Fibroblast of gingiva (primary cell): ENCODE measurements at places on chromosomes 11 and 22.

DNA sequence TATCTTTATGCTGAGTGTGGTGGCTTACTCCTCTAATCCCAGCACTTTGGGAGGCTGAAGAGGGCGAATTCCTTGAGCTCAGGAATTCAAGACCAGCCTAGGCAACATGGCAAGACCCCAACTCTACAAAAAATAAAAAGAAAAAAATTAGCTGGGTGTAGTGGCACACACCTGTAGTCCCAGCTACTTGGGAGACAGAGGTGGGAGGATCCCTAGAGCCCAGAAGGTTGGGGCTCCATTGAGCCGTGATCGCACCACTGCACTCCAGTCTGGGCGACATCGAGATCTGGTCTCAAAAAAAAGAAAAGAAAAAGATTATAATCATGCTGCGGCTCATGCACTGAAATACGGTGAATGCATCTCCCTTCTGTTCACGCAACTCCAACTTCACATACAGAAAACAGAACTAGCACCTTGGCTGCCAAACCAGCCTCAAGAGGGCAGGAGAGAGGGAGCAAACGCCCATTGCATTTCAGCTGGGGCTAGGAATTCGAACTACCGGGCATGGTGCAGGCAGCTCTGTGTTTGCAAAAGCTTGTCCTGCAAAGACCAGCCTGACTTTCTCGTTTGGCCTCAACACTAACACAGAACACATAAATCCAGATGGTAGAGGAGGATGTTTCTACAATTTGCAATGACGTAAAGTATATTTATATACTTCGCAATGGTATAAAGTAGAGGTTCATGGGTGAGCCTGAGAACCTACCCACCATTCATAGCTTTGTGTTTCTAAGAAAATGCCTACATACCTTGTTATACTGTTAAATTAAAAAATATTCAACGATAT, 6.3 kb upstream of the SYNGR1 start:
- DNase-seq, result peak; percentile 43

- no peak for DNase-seq
Measured at GRCh38 chr11:134045799-134046635, 22.9 kb upstream of the JAM3 start.

DNA sequence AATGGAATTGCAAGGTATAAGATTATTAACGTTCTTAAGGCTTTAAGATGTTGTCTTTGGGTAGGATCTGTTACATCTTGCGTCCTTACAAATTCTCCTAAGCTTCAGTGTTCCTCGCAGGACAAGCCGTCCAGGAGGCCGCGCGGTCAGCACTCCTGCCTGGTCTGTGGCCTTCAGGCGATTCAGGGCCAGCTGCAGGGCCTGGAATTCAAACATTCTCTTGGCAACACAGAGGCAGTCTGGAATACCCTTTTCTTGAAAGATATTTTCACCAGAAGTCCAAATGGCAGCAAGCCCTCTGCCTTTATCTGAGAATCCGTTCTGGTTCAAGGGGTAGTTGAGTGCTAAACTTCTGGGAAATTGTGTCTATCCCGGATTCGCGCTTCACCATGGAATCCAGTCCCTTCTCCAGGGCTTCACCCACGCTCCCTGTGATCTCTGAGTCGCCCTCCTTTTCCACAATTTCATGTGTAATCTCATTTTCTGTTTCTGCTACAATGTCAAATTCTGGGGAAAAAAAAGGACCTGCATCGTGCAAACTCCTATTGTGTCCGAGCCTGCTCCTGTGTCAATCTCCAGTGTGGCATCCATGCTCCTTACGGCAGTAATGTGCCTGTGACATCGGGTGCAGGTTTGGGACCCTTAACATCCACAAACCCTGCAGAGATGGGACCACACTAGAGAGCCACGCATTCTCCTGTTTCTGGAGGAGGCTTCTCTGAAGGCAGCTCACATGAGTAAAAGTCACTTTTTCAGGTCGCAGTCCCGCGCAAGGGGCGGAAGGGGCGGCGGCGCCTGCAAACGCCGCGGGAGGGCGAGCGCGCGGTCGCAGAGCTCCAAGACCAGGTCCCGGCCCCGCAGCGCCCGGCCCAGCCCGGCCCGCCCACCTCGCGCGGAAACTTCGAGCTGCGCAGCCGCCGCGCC, 25.4 kb upstream of the SORL1 start:
- DNase-seq, result no peak

DNA sequence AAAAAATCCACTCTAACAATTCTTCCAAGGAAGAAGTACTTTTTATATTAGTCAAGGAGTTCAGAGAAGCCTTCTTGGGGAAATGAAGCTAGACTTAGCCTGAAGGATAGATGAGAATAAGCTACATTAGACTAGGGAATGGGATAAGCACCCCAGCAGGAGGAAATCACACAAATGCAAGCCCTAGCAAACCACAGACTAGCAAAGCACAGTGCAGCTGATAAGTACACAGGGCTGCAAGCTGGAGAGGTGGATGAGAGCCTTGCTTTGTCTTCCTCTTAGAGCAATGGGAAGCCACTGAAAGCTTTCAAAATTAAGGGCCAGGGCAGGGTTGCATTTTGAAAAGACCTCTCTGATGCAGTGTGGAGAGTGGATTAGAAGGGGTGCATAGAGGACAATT, 946.2 kb downstream of the LRRC4C start:
- DNase-seq, result no peak

GRCh38 chr11:72030472-72031045, 31.9 kb downstream of the IL18BP start:
- DNase-seq, result no peak

DNA sequence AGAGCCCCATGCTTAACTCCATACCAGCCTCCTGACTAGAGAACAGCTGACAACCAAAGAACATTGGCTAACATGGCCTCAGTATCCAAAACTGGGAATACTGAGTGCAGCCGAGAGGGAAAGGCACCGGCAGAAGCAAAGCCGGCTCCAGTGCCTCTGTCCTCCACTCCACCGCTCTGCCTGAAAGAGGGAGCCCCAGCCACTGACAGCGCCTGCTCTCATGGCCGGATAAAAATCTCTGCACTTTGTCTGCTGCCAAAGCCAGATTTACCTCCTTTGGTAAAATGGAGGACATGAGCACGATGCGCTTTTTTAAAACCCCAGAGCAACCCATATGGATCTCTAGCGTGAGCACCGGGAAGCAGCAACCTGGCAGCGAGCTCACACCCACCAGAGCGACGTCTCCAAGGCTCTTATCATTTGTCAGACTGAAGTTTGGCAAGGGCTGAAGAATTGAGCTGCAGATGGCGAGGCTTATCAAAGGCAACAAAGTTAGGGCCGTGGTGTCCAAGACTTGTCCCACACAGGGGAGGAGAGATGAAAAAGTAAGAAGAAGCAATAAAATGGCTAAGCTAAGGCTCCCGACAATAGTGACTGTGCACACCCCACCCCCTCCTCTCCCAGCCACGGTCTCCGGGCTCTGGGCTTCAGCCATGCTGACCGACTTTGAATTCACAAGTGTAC, 71.4 kb downstream of the EFCAB6 start:
- no peak for DNase-seq

DNA sequence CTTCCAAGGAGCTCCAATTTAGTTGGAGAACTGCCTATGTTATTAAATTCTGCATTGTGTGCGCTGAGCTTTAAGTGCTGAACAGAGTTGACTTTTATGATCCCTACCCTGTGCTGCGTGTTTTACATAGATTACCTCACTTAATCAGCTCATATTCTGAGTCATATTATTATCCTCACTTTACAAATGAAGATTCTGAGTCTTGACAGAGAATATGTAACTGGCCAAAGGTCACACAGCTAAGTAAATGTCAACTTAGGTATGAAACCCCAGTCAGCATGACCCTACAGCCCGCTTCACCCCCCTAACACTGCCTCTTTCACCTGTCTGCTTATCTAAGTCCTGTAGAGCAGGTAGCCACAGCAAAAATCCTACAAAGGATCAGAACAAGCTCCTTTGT, 19.8 kb upstream of the TMPRSS5 start:
- DNase-seq, result no peak

DNA sequence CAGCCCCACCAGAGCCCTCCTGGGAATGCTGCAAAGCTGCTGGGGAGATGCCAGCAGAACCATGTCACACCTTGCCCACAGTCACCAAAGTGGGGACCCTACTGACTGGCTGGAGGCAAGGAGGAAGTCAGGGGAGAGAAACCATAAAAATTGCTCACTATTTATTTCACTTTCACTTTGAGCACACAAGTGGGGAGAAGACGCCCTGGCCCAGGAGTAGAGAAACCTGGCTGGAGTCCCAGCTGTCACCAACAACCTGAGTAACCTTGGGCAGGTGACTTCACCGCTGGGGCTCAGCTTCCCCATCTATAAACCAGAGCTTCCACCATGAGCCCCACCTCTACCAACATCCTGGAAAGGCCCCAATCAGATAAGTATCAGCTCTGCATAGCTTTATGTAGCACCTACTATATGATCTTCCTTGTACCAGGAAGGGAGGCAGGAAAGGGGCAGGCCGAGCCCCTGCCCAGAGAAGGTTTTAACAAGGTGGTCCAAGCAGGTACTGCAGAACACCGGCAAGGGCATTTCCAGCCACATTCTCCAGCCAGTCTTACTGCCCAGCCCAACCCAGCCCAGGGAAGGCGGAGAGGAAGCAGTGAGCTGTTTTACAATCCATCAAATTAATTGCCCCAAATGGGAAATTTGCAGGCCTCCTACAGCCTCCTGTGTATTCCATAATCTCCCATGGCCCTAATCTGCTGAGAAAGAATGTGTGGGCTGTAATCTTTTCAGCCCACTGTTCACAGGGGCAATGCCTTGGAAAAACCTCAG, 27.6 kb downstream of the PLEKHA7 start:
- DNase-seq, result no peak

DNA sequence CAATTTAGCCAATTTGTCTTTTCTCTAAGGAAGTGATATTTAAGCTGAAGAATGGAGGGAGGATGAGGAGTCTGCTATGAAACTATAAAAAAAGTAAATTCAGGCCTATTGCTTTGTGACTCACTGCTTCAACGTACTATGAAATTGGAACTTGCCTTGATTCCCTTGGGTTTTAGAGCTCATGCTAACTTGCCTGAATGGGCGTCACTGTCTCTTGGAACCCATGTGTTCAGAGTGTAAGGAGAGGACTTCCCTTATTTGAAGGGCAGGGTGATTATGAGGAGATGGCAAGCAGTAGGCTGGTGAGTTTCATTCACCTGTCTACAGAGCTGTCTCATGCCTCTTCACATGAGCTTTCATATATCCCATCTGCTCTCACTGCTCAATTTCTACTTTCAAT, 28.7 kb upstream of the WT1 start:
- DNase-seq, result no peak

DNA sequence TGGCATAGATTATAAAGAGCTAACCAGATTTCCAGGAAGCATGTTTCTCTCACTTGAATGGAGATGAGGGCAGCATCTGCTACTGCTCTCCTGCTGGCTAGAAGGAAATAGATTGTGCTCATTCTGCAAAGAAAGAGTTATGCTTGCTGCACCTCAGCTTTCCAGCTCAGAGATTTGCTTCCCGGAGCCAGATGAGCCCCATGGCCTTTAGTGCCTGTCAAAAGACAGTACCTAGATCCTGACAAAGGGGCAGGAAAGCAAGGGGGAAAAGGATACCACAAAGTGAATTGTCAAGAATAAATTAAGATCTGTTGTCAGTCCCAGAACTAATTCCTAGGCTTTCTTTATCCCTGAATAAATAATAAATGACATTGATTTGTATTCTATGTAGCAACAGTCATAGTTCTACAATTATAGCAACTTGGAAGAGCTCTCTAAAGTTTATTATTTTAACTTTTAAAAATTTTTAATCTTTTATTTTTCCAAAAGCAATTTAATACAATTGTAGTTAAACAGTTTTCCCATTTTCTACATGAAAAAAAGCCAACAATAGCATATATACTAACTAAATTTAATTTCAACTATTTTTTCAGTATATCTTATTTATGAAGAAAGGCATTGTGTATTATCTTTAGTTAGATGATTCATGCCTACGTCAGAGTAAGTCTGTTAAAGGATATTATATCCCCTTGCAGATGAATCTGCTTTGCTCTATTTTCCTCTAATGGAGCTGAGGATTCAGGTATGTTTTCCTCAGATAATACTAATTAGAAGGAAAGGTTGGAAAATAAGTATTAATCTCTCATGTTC, 306.1 kb upstream of the DDI1 start:
- DNase-seq, result peak; percentile 29

DNA sequence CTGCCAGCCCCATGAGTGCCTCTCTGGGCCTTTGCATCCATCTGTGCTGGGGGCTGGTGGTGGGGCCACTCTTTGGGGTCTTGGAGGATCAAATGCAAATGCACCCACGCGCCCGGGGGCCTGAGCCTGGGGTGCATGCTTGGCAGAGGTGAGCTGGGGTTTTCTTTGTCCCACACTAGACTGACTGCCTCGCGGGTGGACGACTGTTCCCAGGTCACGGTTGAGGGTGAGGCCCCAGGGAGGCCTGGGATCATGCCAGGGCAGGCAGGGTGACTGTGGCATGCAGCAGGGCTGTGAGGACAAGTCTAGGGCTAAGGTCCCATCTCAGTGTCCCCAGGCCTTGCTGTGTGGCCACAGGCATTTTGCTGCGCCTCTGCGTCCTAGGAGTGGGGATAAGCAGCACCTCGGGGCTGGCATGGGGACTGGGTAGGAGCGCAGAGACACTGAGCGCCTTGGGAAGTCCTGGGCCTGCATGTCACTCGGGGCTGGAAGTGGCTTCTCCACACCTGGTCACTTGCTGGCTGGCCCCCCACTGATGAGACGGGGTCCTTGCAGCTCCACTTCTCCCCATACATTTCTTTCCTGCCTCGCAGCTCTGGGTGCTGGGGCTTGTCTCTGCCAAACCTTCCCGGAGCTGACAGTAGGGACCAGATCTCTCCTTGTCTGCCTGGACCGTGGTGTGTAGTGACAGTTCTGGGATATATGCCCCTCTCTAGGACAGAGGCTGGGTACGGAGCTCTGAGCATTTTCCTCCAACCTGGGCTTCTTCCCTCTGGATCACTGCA, 133.1 kb downstream of the CTTN start:
- no peak for DNase-seq

DNA sequence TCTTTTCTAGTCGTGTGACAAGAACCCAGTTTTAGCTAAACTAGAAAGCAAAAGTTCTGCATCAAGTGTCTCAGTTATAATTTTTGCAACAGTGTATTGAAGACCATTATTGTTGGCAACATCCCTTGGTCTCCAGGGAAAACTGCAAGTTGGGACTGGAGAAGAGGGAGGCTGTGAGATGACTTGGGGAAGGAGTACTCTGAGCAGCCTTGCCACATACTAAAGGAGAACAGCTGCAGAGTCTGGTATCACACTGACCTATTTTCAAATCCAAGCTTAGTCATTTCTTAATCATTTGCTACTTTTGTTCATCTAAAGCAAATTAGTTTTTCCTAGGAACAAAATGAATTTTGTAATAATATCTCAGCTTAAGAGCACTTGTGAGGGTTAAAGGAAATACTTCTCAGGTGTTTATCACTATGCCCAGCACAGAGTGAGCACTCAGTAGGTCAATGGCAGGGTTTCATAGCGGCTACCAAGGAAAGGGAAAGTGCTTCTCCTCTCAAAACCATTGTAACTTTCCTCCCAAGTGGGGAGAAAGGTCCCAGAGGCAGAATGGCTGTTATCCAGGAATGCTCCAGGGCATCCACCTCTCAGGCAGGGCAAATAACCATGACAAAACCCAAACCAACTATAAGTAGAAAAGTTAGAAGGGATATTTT, 247.1 kb downstream of the C11orf87 start:
- no peak for DNase-seq

GRCh38 chr11:79536155-79536917, 95.5 kb upstream of the TENM4 start:
- no peak for DNase-seq
